Nephron progenitor cell (in vitro differentiated cells): ENCODE measurements at places on chromosomes 3 and 15.

DNA sequence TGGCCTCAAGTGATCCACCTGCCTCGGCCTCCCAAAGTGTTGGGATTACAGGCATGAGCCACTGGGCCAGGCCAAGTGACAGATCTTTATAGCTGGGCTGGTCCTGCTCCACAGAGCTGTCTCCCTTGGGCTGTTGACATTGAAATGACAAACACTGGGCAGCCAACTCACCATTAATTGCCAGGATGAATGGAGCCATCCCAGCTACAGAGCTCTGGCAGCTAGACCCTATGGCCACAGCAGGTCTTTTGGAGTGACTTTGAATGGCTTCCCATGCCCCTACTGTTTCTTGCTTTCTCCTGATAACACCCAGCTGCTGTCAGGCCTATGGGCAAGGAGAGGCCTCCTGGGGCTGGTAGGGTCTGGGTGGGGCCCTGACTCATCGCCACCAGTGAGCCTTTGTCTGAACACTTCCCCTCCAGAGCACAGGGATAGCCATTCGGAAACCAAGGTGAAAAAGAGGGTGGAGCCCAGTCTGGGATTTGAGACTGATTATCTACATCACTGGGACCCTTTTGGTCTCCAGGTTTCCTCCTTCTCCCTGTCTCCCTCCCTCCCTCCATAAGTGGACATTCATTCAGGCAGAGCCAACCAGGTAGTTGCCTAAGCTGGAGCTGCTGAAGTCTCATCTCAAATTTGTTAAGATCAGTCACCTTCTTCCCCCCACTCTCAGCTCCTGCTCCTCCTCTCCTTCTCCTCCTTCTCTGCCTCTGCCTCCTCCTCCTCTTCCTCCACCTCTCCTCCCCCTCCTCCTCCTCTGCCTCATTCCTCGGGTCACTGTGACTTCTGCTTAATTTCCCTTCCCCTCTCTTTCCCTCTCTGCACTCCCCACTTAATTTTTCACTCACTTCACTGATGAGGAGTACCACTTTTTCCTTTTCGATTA, 34.0 kb downstream of the BHLHE40 start:
- DNase-seq = no peak

DNA sequence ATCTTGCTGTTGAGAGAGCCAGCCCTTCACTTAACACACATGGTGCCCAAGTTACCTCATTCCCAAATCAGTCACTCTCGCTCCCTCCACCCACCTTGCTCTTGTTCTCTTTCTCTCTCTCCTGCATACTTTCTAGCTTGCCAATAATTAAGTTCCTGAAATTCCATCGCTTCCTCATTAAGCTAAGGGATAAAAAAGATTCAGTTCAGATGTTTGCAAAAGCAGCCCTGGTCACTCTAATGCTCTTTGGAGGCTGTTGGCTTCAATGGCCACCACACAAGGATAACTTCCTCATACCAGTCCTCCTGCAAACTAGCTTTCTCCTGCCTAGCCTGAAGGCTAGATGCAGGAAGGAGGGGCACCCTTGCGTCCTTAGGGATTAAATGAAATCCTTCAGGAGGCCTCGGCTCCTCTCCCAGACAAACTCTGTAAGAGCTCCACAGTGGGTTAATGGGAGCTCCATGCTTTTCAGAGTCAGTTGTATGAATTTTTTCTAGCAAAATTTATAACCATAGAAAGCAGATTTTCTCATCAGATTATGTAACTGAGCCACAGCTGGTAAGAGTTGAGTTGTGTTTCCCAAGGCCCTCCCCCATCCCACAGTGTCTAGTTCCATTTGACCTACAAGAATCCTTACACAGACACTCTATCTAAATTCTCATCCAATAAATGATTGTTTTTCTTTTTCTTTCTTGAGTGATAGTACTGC, 176.6 kb upstream of the TRIM42 start:
- no peak for DNase-seq

GRCh38 chr3:185081521-185081920, 71.3 kb downstream of the C3orf70 start:
- DNase-seq = no peak

- peak; percentile 12 for DNase-seq
Measured at GRCh38 chr3:127684871-127685707, 12.3 kb downstream of the ABTB1 start.

- DNase-seq = no peak
Measured at GRCh38 chr15:91913560-91913959, 60.1 kb downstream of the SLCO3A1 start.

- no peak for DNase-seq
Measured at GRCh38 chr3:144893980-144894379, 922.4 kb downstream of the DIPK2A start.

DNA sequence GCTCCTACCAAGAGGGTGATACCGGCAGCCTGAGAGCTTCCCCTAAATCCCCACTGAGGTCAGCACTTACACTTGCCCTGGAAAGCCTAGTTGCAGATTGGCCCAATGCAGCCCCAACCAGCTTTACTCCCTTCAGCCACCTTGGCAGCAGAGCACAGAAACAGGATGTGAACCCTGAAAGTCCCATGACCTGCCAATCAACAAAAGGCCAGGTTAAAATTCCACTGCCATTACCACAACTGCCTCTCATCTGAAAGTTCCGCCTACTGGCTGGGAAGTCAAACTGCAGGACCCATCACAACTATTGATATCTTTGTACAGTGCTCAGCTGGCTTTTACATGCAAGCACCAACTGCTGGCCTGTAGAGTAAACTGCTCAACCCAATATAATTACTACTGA, 156.2 kb downstream of the ZMAT3 start:
- DNase-seq = no peak

GRCh38 chr3:34387826-34388564, 589.6 kb downstream of the PDCD6IP start:
- DNase-seq = peak; percentile 7

- no peak for DNase-seq
Measured at GRCh38 chr3:122619040-122619439, 41.6 kb downstream of the PARP15 start.

- DNase-seq = no peak
Measured at GRCh38 chr3:104519068-104519467, 847.6 kb upstream of the ALCAM start.

GRCh38 chr3:58298190-58298589, 7.9 kb upstream of the RPP14 start:
- no peak for DNase-seq

DNA sequence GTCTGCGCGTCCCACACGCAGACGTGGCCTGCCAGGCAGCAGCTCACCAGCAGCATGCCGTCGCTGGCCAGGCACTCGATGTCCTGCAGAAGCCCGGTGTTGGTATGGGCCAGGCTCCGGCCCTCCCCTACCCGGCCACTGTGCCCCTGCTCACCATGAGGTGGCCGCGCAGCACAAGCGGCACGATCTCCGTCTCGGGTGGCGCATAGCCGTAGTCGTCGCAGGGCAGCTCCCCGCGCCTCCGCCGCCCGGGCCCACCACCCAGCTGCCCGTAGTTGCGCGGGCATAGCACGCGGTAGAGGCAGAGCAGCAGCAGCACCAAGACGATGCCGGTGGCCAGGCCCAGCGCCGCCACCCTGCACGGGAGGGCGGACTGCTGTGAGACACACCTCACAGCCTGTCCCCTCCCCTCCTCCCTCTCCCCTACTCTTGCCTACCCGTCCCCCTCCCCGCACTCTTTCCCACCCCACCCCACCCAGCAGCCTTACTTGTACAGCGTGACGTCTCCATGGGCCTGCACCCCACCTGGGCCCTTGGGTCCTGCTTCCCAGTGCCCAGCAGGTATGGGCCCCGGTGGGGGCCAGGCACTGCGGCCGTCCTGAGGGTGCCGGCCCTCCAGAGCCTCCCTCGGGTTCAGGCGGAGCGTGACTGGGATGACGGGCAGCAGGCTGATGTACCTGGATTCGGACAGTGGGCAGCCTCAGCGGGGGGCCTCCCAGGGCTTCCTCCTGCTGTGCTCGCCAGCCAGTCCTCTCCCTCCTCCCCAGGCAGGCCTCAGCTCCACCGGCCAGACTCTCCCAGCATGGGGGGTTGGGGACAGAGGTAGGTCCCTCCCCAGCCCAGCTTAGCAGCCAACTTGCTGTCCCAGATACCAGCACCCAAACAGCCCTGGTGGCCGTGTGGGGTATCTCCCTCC, 37.6 kb downstream of the PTPN23 start:
- DNase-seq = no peak

DNA sequence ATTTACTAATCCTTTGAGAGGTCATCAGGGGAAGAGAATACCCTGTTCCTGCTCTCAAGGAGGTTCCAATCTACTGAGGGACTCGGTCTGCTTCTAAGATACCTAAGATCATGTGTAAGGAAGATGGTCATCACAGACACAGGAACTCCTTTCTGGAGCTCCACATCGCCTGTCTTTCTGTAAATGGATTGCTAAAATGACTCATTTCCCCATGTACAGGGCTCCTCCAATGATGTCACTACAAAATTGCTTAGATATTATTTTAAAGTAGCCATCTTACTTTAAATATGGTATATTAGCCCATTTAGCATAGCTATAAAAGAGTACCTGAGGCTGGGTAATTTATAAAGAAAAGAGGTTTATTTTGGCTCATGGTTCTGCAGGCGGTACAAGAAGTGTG, 206.1 kb upstream of the PROK2 start:
- DNase-seq = no peak

DNA sequence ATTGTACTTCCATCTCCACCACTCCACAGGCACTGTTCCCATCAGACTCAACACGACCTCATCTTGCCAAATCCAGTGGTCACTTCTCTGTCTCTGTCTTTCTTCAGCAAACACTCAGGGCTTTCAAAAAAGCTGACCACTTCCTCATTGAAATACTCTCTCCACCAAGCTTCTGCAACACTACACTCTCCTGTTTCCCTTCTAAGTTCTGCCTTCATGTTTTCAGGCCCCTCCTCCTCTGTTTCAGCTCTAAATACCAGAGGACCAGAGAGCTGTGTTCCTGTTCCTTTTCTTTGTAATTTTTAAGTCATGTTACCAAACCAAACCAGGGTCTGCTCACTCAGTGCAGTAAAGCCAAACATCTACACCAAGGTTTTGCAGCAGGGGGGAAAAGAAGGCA, 33.8 kb upstream of the ACP3 start:
- no peak for DNase-seq
